ENCODE measurements at places on chromosomes 11 and 22.

GRCh38 chr11:12474871-12475270 lies 97.5 kb downstream of the PARVA start:
- no peak for DNase-seq

DNA sequence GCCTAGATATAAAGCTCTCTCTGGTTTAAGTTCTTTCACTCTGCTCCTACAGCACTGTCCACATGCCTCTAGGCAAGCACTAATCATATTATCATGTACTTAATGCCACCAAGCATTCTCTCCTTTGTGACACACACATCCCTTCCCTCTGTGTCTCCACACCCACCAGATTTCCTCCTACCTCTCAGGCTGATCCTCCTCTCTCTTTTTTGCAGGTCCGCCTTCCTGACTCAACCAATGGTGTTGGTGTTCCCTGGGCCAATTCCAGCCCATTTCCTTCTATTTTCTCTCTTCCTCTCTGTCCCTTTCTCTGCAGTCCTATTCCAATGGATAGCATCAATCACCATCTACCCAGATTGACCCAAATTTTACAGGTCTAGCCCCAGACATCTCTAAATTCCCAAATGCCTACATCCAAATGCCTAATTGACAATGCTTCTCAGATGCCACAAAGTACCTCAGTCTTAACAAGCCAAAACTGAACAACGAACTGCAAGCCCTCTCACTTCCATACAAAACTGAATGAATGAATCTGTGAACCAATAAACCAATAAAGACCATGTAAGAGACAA lies 504 bp upstream of the ZNF215 start:
- no peak for DNase-seq

DNA sequence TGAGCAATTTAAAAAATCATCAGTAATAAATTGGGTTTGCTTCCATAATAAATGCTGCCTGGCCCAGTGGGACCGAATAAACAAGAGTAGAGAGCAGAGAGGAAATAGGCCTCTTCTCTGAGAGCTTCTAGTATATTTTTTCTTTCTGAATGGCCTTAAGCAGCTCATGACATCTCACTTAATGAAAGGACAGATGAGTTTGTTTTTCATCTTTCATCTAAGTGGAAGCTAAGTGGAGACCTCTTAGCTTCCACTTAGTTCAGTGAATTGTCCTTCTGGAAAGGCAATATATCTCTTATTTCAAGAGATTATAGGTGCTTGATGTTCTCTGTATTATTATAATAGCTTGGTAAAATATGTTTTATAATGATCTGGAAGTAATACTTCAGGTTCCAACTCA lies 245.9 kb upstream of the ANO3 start:
- no peak for DNase-seq

DNA sequence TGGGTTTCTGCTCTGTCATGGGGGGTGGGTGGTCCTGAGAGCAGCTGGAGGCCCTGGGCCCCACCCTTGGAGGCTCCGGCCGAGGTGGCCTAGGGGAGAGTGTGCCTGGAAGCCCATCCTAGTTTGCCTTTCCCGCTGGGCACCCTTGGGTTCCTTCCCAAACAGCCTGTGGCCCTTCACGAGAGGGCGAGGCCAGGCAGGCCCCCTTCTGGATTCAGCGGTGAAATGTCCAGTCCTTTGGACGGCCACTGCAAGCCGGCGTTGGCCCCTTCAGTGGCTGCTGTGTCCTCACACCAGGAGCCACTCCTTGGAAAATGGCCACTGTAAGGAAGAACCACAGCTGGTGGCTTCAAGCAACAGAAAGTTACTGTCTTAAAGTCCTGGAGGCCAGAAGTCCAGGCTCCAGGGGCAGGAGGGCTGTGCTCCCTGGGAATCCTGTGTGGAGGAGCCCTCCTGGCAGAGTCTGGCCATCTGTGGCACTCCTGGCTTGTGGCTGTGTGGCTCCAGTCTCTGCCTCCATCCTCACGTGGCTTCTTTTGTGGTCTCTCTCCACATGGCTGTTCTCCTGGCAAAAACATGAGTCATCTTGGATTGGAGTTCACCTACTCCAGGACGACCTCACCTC lies 854.1 kb downstream of the TBC1D22A start:
- DNase-seq = no peak

GRCh38 chr11:115751243-115752015 lies 247.2 kb upstream of the CADM1 start:
- DNase-seq = no peak

- peak; percentile 74 for DNase-seq
These were observed at the start of gene SGSM1 for GRCh38 chr22:24805790-24806662. Gene SGSM1, plus strand, starts transcription at chr22:24806211. Its CDS starts 115 bp downstream, at chr22:24806326.

- DNase-seq = no peak
These were observed 28.3 kb downstream of the SLC1A2 start for GRCh38 chr11:35390737-35391682.

- no peak for DNase-seq
These were observed 802 bp downstream of the SYT13 start for GRCh38 chr11:45285250-45285828.

GRCh38 chr22:30968015-30968923 lies at the start of gene MORC2:
Gene MORC2, minus strand, starts transcription at chr22:30968774. Its CDS starts 885 bp downstream, at chr22:30967889.
- DNase-seq = no peak

DNA sequence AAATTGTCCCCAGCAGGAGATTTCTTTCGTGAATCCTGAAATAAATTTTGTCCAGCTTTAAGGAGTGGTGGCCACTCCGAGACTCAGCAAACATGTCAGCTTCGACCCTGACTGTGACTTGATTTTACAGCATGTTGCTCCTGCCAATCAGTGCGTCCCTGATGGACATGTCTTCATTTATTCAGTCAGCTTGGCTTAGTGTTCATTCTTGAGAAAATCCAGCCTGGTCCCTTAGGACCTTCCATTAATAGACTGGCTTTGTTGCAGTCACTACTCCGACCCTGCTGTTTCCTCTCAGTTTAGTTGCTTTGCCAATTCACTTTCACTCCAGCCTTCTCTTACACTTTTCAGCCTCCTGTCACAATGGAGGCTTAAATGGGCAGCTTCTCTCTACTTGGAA lies 30.5 kb downstream of the TMPRSS5 start:
- no peak for DNase-seq

DNA sequence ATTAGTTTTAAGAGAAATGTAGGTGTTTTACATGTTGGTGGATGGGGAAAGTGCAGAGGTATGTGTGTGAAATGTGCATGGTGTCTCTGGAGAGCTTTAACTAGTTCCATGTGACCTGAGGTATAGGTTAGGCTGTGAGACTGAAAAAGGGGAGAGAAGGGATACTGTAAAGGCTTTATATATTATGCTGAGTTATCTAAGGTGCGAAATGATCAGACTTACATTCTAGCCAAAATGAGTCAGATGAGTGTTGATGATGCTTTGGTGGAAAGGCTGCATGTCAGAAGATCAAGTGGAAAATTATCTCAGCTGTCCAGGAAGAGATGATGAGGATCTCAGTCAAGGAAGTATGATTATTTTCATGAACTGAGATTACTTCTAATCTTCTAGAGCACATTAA lies 15.8 kb downstream of the ACAT1 start:
- no peak for DNase-seq

All from CD4-positive, alpha-beta T cell treated with Interleukin-15 for 1 hour (primary cell).